ENCODE measurements at places on chromosomes 12 and 14.

DNA sequence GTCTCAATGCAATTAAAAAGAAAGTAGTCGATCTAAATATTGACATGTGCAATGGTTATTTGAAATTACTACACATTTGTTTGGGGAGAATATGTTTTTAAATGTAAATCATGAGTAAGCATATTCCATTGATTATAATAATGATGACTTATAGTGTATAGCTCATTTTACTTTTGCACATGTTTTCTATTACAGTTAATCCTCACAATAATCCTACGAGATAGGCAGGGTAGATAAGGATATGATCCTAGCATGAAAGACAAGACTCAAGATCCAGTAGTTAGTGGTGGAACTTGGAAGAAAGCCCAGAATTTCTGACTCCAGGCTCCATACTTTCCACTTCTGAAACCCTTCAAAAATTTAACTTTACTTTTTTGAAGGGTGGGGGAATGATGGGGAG, 94.0 kb downstream of the NAV3 start:
- DNase-seq, result no peak

GRCh38 chr12:121184425-121184824, 25.5 kb upstream of the P2RX4 start:
- no peak for DNase-seq

DNA sequence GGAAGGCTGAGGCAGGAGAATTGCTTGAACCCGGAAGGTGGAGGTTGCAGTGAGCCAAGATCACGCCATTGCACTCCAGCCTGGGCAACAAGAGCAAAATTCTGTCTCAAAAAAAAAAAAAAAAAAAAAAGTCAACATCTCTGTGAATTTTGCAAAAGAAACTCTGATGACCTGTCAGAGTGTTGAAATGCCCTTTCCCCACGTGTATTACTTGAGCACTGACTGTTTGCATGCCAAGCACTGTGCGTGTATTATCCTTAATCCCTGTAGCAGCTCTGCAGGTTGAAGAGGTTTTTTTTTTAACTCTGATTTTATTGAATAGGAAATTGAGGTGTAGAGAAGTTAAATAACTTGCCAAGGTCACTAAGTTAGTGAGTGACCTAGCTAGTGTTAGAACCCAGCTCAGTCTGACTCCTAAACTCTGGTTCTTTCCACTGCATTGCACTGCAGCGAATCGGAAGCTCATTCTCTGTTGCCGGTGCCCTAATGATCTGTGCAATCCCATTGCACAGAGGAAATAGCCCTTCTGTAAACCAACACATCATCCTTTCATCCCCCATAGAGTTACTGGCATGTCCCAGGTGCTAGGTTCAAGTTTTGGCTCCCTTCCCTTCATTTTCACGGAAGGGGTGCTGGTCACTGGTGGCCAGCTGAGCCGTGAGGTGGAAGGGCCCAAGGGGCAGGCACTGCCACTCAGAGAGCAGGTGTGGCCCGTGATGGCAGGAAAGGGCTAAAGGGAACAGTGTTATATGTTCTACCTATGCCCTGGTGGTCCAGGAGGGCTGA, 122.3 kb downstream of the EML1 start:
- no peak for DNase-seq

DNA sequence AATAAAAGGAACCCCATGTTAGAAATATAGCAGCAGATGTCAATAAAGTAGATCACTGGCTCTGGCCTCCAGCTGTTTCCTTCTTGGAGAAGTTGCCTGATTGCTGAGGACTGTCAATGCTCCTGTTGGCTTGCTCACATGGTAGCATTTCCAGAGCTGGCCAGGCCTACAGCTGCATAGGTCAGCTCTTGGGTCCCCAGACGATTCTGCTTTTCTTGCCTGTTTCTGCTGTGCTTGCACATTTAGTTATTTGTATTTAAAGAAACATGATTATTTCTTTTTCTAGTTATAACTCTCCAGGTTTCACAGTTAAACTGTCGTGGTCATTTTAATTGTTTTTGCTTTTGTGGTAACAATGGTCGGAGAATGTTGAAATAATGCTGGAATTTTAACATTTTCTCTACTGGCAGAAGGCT, 7.2 kb downstream of the NAV3 start:
- DNase-seq, result no peak

- no peak for DNase-seq
Measured at GRCh38 chr14:51630987-51631386, 20.7 kb upstream of the FRMD6 start.

GRCh38 chr14:22448905-22449599, 140.0 kb downstream of the DAD1 start:
- DNase-seq, result no peak

- DNase-seq, result no peak
Measured at GRCh38 chr12:73352826-73353225, 1080.7 kb downstream of the TRHDE start.

GRCh38 chr12:115650026-115650425, 627.5 kb downstream of the MED13L start:
- DNase-seq, result no peak

DNA sequence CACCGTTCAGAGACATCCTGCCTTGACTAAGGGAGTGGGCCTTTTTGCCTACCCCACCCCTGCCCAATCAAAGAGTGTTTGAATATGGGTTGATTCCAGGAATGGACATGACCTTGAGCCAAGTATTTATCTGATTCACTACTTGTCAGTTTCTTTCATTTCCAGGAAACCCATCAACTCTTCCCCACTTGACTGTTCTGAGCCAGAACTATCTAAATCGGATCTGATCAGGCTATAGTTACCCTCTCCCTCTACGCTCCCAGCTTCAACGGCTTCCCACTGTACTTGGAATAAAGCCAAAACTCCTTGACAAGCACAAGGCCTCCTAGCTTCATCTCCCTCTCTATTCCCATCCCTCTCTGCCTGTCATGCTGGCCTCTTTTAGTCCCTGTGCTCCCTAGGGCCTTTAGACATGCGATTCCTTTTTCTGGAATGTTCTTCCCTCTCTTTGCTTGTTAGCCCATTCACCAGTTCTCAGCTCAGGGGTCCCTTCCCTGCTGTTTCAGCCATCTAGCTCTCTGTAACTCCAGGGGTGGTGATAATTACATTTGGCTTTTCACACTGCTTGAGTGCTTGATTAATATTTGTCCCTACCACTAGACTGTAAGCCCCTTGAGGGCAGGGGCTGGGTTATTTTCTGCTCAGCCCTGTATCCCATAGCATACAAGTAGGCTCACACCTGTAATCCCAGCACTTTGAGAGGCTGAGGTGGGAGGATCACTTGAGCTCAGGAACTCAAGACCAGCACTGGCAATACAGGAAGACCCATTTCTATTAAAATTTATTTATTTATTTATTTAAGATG, 5.5 kb upstream of the ITPK1 start:
- DNase-seq, result no peak

DNA sequence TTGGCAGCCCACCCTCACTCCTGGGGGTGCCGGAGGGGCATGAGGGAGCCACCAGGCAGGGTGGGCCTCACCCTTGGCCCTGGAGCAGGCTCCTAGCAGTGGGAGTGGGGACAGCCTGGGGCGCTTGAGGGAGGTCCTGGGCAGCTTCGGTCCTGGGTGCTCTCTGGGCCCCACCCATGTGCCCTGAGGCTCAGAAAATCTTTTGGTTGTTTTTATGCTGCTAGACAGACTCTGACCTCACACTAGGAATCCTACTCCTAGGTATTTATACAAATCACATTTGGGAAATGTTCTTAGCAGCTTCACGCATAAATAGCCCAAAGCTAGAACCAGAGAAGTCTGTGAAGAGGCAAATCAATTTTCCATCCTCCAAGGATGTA, 10.9 kb upstream of the ULK1 start:
- no peak for DNase-seq

DNA sequence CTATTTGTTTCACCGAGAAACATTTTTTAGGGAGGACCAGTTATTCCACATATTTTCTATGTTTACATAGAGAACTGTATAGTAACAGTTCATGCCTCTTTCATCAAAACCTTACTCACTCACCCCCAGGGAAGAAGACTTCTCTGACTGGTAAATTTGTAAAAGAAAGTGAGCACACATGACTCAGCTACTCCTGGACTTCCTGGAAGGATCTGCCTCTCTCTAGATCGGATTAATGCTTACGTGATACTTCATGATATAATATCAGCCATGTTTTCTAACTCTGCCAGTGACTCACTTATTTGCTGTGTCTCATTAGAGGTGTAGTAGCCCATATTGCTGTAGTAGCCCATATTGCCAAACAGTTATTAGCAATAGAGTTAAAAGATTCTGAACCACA, 494.3 kb upstream of the ATXN7L3B start:
- DNase-seq, result no peak

GRCh38 chr12:103676893-103677292, 89.8 kb downstream of the STAB2 start:
- DNase-seq, result no peak

DNA sequence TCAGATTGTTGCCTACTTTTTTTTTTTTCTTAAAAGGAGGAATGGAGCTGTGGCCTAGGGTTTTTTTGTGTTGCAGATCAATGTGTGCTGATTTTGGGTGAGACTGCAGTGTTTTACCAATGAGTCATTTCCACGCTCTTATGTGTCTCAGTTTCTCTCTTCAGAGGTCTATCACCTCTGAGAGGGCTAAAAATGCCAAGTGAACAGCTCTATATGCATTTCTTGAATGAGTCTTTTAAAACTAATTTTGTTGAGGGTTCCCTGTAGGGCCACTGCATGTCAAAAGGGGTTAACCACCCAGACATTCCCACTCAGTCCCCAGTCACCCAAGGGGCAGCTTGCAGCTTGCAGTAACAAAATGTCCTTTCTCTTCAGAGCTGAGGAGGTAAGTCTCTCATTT, 24.3 kb upstream of the GLIPR1L2 start:
- DNase-seq, result no peak

DNA sequence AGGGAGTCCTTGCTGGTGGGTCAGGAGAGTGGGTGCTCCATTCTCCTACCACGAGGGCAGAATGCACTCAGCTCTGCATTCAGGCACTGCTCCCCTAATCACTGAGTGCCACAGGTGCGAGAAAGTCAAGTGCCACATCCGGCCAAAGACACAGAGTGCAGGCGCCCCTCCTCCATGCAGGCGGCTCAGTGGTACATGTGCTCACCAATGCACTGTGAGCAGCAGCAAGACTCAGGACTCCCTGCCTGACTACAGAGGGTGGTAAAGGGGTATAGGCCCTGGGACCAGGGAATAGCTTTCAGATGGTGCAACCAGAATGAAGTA, 32.9 kb downstream of the ZFYVE21 start:
- no peak for DNase-seq

DNA sequence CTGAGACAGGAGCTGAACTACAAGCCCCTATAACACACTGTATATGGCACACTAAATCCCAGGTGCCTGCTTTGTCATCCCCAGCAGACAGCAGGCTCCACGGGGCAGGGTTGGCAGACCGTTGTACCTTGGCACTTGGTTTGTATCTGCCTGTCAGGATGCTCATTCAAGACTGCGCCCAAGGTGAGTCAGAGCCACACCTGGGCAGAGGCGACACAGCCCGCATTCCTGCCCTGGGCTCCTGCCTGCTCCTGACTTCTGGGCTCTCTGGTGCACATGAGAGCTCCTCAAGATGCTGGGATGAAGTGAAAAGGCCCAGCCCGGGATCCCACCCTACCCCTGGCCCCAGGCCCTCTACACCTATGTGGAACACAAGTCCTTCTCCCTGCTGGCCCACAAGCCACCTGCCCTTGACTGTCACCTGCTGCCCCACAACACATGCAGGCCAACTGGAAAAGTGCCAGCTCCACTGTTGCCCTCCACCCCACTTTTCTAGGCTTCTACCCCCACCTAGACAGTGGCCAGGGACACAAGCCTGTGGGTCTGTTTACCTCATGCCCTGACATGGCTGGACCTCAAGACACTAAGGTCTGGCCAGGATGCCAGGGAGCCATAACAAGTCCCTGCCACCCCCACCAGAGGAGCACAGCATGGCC, 30.8 kb upstream of the PNMA1 start:
- no peak for DNase-seq

GRCh38 chr14:39029789-39030188, 73.2 kb downstream of the SEC23A start:
- DNase-seq, result no peak

DNA sequence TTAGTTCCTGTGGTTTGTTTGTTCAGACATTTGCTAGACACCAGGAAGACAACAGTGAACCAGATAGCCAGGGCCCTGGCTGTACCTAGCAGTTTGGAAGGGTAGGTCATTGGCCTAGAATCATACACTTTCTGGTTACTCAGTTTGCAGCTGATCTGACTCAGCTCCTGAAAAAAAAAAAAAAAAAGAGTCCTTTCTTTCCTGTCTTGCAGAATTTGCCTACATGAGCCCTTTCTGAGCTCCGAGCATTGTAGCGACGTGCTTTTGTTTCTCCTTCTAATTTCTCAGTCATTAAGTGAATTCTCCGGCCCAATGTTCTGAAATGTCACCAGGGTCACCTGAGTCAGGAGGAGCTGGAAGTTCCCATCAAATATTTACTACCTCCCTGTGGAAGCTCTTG, 2.4 kb downstream of the CABP1 start:
- DNase-seq, result no peak

All from NCI-H187 (cell line).